ENCODE measurements at places on chromosomes 6 and 20. TPM values are rescaled to one million over a fixed set of nuclear protein-coding genes. Genes with fewer than 3 reads are reported as not detected.

GPANK1 gene
- total RNA-seq = 20.2 TPM

SLC22A16 gene
- not detected for total RNA-seq

FOXF2 gene
- not detected for total RNA-seq

IP6K3 gene
- not detected for total RNA-seq

PRICKLE4 gene
- 1.1 TPM for total RNA-seq

EBF4 gene
- total RNA-seq = 2.6 TPM

BCAS1 gene
- total RNA-seq = 0.85 TPM
